ENCODE measurements at places on chromosomes 1 and 21.
A peak's percentile ranks its signal among the peaks of the same experiment; 100 is the strongest.

- no peak for DNase-seq
Measured at GRCh38 chr21:45141507-45141906, 67.1 kb downstream of the ADARB1 start.

GRCh38 chr1:28878796-28879195, 35.6 kb upstream of the EPB41 start:
- DNase-seq = no peak

- no peak for DNase-seq
Measured at GRCh38 chr1:168568346-168568745, 8.1 kb upstream of the XCL1 start.

- DNase-seq = no peak
Measured at GRCh38 chr1:202199040-202199889, 5.7 kb downstream of the LGR6 start.

GRCh38 chr1:31573261-31573660, 3.1 kb upstream of the TINAGL1 start:
- DNase-seq = no peak

- no peak for DNase-seq
Measured at GRCh38 chr1:94526152-94526980, 15.2 kb downstream of the F3 start.

GRCh38 chr1:94686882-94687281, 133.3 kb upstream of the SLC44A3 start:
- DNase-seq = no peak

DNA sequence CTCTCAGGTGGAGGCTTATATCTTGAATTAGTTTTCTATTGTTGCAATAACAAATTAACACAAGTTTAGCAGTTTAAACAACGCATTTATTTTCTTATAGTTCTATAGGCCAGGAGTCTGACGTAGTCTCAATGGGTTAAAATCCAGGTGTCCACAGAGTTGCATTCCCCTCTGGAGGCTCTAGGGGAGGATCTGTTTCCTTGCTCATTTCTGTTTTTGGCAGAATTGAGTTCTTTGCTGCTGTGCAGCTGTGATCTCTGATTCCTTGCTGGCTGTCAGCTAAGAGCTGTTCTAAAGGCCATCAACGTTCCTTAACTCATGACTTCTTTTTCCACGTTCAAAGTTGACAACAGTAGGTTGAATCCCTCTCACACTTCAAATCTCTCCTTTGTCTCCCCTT, 31.8 kb downstream of the S100A10 start:
- no peak for DNase-seq

DNA sequence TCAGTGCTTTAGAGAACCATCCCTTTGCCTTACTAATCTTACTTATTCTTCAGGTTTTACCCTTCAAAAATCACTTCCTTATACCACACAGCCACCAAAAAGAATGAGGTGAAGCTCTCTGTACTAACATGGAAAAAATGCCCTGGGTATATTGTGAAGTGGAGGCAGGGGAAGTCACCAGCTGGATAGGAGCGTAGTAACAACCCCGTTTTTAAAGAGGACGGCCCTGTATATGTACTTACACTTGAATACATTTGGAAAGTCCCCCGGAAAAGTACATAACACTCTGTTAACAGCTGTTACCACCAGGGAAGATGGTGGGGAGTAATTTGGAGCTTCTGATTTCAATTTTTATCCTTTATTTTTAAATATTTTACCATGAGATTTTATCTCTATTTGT, 28.2 kb upstream of the KHDRBS1 start:
- no peak for DNase-seq

DNA sequence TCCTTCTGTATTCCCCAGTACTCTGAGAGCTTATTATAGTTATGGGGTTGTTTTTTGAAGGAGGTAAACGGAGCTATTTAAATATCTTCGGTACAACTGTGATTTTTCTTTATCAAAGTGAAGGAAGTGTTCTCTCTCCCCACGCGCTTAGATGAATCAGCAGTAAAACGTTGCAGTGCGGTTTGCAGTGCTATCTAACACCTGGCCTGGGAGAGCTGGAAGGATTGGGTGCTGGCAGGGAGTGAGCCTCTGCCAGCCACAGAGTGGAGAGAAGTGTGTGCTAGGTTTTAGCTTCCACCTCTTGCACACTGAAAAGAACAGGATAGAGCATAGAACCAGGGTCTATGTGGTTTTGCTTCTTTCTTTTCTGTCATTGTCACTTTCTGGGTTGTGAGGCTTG, 165.9 kb downstream of the SDCCAG8 start:
- no peak for DNase-seq

DNA sequence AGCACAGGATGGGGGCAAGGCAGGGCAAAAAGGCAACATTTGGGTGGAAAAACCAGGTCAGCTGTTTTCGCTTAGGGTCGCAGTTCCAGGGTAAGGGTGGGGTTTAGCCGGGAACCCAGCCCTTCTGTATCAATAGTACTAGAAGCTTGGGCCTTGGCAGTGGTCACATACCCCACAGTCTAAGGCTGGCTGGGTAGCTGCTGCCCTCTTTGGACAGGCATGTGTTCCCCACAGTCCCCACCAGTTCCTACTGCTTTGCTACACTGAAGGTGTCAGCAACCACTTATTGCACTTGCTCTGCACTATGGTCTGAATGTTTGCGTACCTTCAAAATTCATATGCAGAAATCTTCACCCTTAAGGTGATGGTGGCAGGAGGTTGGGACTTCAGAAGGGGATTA, 349.8 kb downstream of the LTN1 start:
- no peak for DNase-seq

DNA sequence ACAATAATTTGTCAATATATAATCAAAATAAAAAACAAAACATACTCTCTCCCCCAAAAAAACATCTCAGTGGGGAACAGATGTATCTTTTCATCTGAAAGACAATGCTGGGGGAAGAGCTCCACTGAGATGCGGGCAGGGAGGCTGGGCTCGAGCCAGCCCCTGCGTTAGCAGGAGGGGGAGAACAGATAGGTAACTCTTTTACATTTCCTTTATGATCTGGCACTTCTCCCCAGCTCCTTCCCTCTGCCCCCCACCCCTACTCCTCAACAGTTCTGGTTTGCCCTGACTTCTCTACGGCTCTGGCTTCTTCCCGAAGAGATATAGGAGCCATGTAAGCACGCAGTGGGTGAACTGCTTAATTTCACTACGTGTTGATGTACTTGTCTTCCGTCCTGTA, 12.4 kb downstream of the LEPR start:
- no peak for DNase-seq

DNA sequence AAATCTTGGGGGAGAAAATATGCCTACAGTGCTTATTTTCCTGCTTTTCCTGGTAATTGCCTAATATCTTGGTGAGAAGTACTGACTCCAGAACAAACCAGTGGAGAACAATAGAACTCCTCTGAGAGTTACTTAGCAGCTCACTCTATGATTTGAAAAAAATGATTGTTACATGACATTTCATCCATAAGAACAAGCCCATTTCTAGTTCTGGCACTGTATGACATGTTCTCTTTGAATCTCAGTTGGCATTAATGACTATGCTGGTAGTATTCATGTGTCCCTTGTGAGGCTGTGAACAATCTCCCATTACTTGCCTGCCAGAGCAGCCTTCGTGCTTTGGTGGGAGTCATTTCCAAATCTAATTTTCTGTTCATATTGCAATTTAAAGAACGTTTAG, 58.0 kb downstream of the CLIC4 start:
- no peak for DNase-seq

DNA sequence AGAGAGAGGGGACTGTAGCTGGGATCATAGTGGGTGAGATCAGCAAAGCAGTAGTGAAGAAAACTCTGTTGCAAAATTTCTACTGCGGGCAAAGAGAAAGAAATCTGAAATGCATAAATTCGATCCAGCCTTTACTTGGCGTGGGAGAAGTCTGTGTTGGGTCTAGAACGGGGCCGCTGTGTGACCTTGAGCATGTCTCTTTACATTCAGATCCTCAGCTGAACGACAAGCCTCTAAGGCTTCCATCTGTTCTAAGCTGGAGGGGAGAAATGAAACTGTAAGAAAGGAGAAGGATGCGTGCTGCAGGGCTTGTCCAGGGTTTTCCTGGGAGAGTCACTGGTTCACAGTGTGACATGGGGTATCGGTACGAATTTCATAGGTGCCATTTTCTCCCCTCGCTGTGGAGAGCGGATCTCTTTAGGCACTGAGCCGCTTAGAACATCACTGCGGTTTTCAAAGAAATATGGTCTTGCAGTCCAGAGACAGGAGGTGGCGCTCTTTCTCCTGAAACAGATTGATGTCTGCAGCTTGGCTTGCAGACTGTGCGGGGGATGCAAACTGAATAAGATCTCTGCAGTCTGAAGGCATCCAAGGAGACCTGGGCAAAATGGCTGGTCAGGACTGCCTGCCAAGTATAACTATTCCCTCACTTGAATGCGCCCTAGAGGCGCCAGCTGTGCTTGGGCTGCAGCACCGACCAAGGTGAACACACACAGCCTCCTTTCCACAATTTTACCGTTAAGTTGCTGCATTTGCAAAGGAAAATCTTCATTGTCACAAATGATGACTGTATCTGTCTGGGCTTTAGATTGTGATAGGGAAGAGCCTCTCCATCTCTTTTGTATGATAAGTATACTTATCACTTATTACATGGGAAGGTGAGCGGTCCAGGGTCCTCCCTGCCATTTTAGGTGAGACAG, 104.1 kb downstream of the XCL2 start:
- DNase-seq = peak; percentile 40

- DNase-seq = no peak
Measured at GRCh38 chr1:170355267-170355801, 176.6 kb upstream of the GORAB start.

GRCh38 chr1:20587661-20588053, 1.2 kb upstream of the CDA start:
- no peak for DNase-seq

DNA sequence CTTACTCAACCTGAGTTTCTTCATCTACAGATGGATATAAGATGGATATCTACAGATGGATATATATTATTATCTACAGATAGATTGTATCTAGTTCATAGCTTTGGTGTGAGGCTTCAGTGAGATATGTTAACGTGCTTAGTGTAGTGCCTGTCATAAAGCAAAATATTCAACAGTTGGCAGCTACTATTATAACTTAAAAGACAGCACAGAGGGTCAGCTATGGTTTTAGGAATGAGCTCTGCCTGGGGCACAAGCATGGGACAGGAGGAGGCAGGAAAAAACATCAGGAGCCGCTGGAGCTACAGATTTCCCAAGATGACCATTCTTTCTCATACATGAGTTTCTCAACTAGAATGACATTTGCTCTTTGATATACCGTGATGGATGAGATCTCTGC, 1.3 kb upstream of the CYB5R1 start:
- DNase-seq = no peak

DNA sequence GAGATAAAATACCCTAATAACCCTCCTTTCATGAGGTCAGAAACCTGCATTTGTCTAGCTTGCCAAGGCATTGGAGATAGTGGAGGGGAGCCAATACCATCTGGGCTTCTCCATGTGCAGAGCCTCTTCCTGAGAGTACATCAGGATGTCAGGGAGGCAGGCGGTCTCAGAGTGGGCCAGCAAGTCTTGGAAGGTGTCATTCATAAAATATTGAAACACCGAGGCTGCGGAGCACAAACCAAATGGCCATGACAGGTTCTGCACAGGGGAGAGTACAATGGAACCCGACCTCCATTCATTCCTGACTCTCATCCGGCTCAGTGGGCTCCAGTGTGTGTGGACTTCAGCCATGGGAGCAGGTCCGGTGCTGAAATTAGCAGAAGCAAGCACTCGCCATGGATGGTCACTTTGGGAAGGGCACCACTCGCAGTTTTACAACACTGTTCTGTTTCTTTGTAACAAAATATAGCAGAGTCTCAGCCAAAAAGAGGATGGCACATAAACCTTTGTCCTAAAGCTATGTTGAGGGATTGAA, 446.6 kb downstream of the SIPA1L2 start:
- DNase-seq = no peak

- no peak for DNase-seq
Measured at GRCh38 chr1:16110884-16111283, 37.4 kb upstream of the FAM131C start.

DNA sequence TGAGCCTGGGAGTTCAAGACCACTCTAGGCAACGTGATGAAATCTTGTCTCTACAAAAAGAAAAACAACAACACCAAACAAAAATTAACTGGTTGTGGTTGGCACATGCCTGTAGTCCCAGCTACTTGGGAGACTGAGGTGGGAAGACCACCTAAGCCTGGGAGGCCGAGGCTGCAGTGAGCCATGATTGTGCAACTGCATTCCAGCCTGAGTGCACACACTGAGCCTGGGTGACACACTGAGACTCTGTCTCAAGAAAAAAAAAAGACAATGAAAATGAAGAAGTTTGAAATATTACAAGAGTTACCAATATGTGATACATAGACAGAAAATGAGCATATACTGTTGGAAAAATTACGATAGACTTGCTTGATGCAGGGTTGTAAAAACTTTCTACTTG, 31.9 kb downstream of the PDC start:
- DNase-seq = no peak

Measured in NCI-H345 (cell line).